Activated naive CD8-positive, alpha-beta T cell treated with anti-CD3 and anti-CD28 coated beads, Interleukin-2, amount 10 ng/mL, durations not matched to agents 7 days and 5 days (primary cell): ENCODE measurements at places on chromosomes 13 and 19. TPM values are rescaled to one million over a fixed set of nuclear protein-coding genes. Genes with fewer than 3 reads are reported as not detected.

GRCh38 chr19:43552198-43552450 is 19.1 kb downstream of the ZNF575 start:
- peaks cover 4% of the 10 kb centered on the region for H3K4me1 ChIP-seq
- no peak overlapping the region for H3K4me3 ChIP-seq
- no peaks in the 10 kb centered on the region for H3K27me3 ChIP-seq
- peaks cover 11% of the 10 kb centered on the region for H3K36me3 ChIP-seq
- DNase-seq, result no peak
- H3K27ac ChIP-seq, result no peak overlapping the region

The RYR1 gene
- total RNA-seq, result 3.5 TPM

DNA sequence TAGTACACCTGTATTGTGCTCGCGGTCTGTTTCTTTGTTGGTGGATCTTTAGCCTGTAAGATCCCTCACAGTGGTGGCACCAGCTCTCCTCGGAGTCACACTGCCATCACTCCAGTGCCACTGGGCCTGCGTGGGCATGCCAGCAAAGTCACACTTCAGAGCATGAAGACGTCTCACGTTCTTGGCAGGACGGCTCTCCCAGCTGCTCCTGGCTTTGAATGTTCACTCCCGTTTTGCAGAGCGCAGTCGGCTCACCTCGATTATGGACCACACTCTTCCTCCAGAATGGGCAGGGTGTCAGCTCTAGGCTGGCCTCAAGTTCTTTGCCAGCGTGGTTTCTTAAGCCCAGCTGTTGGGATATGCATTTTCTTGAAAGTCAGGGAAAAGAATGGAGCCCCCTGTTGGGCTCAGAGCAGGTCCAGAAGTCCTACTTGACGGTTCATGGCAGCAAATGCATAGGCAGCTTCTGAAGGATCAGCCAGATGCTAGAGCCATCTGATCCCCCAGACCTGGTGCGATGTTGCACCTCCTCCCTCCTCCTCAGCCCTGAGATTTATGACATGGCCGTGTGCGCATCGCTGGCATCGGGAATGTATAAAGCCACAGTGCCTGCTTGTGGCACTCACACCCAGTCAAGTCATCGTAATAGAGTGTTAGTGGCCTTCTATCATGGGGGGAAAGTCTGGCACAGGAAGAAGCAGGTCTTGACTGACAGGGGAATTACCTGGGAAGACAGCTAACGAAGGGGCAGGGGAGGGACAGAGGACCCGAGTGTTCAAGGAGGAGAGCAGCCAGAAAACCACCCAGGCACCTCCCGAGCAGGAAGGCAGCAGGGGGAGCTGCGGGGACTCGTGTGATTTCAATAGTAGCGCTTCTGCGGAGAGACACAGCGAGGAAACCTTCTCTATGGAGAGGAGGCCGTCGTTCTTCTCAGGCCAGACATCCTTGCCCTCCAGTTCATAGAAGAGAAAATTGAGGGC is 40.2 kb upstream of the NPAS1 start:
- DNase-seq, result no peak
- no peak overlapping the region for H3K4me3 ChIP-seq
- H3K4me1 ChIP-seq, result peaks cover 25% of the 10 kb centered on the region
- H3K36me3 ChIP-seq, result peaks cover 4% of the 10 kb centered on the region

DNA sequence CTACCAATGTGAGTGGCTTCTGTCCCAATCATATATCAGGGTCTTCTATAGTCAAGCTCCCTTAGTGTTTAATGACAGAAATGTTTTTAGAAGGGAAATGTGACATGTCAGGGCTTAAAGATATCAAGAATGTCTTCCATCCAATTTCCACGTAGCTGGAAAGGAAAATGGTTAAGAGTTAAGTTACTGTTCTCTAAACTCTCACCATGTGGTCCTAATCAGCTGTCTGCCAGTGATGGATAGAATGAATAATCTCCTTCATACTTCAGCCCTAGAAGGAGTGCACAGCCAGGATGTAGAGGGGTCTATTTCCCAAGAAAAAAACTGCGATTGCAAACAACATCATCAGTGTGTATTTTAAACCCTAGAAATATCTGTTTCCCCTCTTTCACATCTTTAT is 36.3 kb downstream of the FLT1 start:
- H3K27me3 ChIP-seq, result peaks cover 11% of the 10 kb centered on the region

The WDR88 gene
- not detected for total RNA-seq

GRCh38 chr13:27622881-27623280 is 1.2 kb downstream of the POLR1D start:
- peak overlapping the region; percentile 99 for H3K4me3 ChIP-seq
- H3K36me3 ChIP-seq, result peaks cover 39% of the 10 kb centered on the region
- H3K4me1 ChIP-seq, result peaks cover 53% of the 10 kb centered on the region
- DNase-seq, result no peak
- H3K27me3 ChIP-seq, result no peaks in the 10 kb centered on the region
- H3K27ac ChIP-seq, result peak overlapping the region; percentile 32

DNA sequence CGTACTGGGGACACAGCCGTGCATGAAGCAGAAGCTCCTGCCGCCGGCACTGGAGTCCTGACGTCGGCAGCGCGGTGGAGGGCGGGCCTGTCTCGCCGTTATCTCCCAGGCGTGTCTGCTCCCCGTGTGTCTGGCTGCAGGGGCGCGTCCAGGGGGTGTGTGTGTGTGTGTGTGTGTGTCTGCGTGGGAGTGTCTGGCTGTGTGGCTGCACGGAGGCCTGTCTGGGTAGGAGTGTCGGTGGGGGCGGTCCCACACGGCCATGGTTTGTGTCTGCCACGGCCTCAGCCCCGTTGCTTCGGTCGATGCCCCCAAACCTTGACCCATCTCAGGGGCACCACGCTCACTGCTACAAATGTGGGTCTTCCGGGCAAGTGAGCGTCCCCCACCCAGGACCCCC is 18.3 kb downstream of the ARID3A start:
- DNase-seq, result no peak
- no peak overlapping the region for H3K27ac ChIP-seq
- no peak overlapping the region for H3K4me3 ChIP-seq
- H3K4me1 ChIP-seq, result peaks cover 11% of the 10 kb centered on the region
- H3K36me3 ChIP-seq, result peaks cover 20% of the 10 kb centered on the region

- H3K27ac ChIP-seq, result no peak overlapping the region
- H3K36me3 ChIP-seq, result peaks cover 12% of the 10 kb centered on the region
- peaks cover 9% of the 10 kb centered on the region for H3K4me1 ChIP-seq
- peaks cover 16% of the 10 kb centered on the region for H3K27me3 ChIP-seq
- no peak overlapping the region for H3K4me3 ChIP-seq
Measured at GRCh38 chr19:40592170-40592569, 9.0 kb upstream of the LTBP4 start.

DNA sequence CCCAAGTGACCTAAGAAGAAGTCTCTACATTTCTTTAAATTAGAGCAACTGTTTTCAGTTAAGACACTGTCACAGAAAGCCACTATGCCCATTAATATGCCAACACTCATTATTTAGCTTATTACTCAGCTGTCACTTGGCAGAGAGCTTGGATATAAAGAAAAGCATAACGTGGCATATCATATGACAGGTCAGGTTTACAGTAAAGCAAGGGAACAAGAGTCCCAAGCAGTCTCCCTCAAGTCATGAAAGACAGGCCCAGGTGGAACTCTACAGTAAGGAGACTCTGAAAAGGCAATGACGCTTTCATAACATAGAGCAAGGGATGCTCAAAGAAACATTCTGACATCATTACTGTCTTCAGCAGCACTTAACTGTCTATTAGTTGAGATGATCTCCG is 6.3 kb downstream of the LHFPL6 start:
- no peaks in the 10 kb centered on the region for H3K36me3 ChIP-seq
- no peaks in the 10 kb centered on the region for H3K4me1 ChIP-seq

DNA sequence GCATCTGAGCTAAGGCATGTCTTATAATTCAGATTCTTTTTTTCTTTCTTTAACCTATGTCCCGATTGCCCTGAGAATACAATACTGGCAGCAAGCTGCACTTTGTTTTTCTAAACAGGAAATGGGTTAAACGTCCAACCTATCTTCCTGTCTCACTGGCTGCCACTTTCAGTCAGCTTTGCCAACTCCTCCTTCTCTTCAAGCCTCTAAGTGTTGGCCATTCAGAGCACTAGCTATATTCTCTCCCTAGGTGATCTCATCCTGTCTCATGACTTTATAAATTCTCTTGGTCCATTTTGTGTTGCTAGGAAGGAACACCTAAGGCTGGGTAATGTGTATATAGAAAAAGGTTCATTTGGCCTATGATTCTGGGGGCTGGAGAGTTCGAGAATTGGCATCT is 109.5 kb upstream of the TSC22D1 start:
- peaks cover 4% of the 10 kb centered on the region for H3K27me3 ChIP-seq
- H3K4me3 ChIP-seq, result no peak overlapping the region
- DNase-seq, result no peak
- peaks cover 5% of the 10 kb centered on the region for H3K4me1 ChIP-seq
- H3K36me3 ChIP-seq, result peaks cover 5% of the 10 kb centered on the region
